T follicular helper cell (primary cell): ENCODE measurements at places on chromosomes 1 and 21.
A peak's percentile ranks its signal among the peaks of the same experiment; 100 is the strongest.

GRCh38 chr1:27602462-27603308 is 1.3 kb downstream of the AHDC1 start:
- peak; percentile 33 for DNase-seq

DNA sequence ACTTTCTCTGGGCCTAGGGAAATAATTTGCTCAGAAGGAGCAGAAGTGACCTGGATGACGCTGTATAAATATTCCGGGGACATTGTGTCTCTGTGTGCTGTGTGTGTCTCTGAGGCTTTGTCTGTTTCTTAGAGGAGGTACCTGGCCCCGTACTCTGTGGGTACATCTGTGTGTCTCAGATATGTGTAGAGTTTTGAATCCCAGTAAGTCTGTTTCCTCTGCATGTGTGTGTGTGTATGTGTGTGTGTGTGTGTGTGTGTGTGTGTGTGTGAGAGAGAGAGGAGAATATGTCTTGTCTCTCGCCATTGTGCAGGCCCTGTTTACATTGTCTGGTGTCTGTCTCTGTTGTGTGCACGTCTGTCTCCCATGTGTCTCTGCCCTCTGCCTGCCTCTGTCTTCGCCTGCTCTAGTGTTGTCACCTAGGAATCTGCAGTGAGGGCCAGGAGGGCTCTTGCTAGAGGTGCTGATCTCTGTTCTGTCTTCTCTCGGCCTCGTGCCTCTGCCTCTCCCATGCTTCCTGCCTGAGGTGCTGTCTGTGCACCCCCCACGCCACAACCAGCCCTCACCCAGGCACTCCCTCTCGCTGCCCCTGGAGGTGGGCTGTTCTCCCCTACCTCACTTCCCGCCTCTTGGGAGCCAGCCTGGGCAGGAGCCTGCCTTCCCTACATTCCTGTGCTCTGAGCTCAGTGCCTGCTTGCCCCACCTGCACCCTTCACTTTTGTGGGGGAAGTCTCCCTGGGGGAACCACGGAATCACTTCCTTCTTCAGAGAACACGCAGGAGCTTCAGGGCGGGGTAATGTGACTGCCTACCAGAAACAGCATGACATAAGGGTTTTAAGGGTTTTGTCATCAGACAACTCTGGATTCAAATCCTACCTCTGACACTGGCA is 5.9 kb downstream of the MAP7D1 start:
- DNase-seq = peak; percentile 34

GRCh38 chr1:226628612-226629155 is 80.1 kb downstream of the STUM start:
- DNase-seq = no peak

DNA sequence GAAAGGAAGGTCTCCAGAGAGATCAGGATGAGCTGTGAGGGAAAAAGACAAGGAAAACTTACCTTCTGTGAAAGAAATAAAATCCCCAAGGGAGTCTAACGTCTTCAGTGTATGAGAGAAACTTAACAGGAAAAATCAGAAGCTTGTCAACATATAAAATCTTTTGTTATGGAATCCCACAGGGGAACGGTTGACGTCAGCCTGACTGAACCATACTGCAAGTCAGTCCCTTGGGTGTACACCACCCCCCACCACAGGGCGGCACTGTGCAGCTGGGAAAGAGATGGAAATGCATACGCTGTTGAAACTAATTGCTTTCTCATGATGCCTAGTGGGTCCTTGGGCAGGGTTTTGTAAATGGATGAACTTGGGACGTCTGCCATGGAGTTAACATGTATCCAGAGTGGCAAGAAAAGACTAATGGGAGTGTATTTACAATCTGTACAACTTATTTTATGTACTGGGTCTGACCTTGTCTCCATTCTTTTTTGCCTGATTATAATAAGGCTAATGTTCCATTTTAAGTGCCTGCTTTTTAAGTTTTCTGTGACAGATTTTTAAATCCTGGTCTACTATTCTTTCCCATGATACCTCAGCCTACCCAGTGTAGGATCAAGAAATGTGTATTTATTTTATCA is 22.7 kb downstream of the UTP25 start:
- no peak for DNase-seq

- DNase-seq = no peak
Observed at GRCh38 chr1:247797518-247797917, 26.4 kb downstream of the OR14A16 start.

- no peak for DNase-seq
Observed at GRCh38 chr1:20265250-20265649, 25.4 kb upstream of the VWA5B1 start.

DNA sequence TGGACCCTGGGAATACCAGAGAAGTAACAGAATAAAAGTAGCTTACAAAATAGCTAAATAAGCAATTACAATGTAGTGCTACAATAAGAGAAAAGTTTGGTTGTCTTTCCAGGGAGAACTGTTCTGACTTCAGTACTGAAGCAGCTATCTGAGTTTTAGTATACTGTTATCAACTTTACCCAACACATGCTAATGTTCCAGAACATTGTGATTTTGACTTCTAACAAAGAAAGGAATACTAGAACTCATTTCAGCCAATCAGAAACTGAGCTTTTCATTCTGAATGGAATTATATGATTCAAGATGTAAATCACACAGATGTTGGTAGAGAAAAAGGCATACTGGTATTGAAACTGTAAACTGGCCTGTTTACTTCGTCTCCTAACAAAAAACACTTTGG is at the start of gene C1orf105:
C1orf105 (plus strand) TSS at position 301 of the 400 bp plus-strand sequence. CDS start 201 bp downstream, outside the sequence.
- no peak for DNase-seq

- no peak for DNase-seq
Observed at GRCh38 chr21:36661511-36662309, 37.2 kb upstream of the SIM2 start.

GRCh38 chr1:156194300-156194652 is 372 bp downstream of the SLC25A44 start:
- DNase-seq = no peak

GRCh38 chr1:209879539-209879938 is 51.8 kb downstream of the UTP25 start:
- DNase-seq = no peak

GRCh38 chr1:205279986-205280385 is 41.6 kb downstream of the NUAK2 start:
- DNase-seq = no peak

DNA sequence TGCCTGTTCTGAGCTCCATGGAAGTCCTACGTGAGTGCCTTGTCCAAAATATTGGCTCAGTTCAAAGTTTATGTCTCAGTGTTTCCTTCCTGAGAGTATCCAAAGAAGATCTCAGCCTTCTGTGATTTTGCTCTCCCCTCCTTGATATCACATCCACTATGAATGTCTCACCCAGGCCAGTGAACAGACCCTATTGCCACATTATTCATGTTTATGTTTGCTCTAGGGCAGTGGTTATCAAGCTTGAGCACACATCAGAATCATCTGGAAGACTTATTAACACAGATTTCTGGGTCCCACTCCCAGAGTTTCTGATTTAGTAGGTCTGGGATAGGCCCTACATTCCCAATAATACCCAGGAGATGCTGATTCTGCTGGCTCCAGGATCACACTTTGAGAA is 145.0 kb upstream of the FGGY start:
- DNase-seq = no peak

DNA sequence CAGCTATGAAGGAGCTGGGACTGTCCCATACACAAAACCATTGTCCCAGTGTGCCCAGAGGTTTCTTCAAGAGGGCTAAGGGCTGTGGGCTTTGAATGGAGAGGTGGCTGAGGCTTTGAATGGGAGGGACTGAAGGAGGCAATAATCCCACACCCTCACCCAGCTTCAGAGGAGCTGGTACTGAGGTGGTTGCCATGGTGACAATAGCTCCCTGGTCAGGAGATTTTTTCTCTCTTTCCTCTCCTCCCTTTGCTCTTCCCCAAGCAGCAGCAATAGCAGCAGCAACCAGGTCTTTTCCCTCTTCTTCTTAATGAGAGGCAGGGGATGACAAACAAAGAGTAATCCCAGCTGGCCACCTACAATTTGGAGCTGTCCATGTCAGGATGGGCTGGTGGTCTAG is 1.6 kb downstream of the HPCAL4 start:
- no peak for DNase-seq

DNA sequence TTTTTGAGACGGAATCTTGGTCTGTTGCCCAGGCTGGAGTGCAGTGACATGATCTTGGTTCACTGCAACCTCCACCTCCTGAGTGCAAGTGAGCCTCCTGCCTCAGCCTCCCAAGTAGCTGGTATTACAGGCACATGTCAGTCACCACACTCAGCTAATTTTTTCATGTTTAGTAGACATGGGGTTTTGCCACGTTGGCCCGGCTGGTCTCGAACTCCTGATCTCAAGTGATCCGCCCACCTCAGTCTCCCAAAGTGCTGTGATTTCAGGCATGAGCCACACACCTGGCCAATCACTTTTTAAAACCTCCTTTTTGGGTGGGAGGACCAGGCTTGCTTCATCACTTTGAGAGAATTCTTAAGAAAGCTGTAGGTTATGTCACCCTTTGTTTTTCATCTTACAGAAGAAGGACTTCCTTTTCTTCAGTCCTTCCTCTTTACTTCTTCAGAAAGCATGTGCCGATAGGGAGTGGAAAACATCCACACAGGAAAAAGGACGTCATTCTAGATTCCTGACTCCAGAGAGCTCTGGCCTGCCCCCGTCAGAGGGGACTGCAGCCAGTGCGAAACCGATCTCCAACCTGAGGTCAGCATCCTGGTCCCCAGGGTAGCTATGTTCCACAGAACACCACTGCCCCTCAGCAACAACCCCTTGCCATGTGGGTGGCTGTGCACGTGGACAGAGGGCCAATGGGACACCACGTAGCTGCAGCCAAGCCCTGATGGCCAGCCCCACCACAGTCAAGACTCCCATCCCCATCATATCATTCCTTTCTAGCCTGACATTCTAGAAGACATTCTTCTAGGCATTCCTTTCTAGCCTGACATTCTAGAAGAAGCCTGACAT is 21.9 kb downstream of the NCF2 start:
- no peak for DNase-seq

- DNase-seq = no peak
Observed at GRCh38 chr1:230098723-230099122, 31.7 kb downstream of the GALNT2 start.

DNA sequence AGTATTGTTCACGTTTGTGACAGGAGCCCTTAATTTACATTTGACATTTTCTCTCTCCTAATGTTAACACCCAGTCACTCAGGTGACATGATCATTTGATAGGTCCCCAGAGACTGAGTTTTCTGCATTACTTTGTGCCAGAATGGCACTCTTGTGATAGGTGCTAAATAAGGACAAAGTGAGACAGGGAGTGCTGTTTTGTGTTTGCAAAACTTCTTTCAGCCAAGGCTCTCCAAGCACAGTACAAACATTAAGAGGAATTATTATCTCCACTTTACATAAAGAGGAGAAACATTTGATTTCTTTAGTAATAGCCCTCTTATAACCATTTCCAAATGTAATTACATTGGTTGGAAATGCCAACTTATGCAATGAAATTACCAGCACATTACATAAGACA is 355.2 kb downstream of the NTNG1 start:
- DNase-seq = no peak

- DNase-seq = no peak
Observed at GRCh38 chr1:54001591-54001990, 16.4 kb downstream of the LDLRAD1 start.

DNA sequence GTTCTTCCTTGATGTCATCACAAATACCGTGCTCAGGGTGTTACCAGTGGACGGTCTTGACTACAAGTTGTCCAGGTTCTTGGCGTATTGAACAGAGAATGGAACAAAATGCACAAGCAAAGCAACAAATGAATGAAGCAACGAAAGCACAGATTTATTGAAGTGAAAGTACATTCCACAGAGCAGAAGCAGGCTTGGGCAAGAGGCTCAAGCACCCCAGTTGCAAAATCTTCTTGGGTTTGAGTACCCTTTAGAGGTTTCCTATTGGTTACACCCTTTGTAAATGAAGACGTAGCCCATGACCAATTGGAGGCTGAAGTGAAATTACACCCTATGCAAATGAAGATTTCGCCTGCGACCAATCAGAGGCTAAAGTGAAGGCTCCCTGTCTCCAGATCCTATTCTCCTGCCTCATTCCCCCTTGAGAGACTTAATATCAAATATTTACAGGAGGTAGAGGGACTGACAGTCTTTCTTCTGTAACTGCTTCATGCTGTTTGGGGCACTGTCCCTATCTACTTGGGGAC is 38.3 kb downstream of the YY1AP1 start:
- DNase-seq = no peak

DNA sequence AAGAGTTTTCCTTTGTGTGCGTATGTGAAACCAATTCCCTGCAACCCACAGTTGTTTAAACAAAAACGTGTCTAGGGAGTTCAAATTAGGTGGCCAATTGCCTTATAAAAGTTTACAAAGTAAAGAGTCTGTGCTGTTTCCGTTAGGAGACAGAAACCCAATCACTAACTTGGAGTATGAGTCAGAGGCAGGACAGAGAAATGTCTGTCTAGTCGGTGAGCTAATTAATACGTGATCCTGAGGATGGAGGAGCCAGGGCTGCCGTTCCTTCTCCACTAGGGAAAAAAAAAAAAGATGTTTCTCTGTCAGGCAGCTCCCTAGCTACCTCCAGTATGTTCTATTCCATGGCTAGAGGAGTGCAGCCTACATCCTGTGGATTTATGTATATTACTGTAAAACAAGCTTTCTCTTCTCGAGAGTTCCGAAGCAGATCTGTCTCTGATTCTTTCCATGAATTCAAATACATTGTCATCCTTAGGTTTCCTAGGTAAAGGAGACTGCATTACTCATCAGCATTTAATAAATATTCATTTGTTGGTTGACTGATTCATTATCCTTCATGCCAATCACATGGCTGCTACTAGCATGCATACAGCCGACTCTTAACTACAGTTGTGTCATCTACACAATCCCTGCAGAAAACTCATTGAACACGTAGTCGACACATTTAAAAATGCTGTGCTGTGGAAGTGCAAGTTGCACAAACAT is 430.6 kb downstream of the KIF26B start:
- DNase-seq = no peak

GRCh38 chr1:164061528-164061927 is 497.5 kb upstream of the PBX1 start:
- DNase-seq = no peak

GRCh38 chr1:10967090-10967489 is 45.4 kb upstream of the TARDBP start:
- no peak for DNase-seq

DNA sequence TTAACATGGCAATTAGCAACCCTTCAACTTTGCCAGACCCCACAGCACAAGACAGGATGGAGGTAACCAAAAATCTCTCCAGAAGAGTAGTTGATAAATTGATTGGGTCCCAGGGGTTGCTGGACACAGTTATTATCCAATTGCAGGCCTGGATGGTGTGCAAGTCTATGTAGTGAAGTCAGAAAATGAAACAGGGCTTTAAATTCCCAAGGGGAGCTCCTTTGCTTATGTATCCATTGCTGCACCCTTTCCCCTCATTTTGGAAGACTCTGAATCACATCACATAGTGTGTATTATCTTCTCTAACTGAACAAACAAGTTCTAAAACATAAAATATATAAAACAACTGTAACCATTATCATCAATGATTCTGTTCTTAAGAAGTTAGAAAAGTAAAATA is 550.2 kb downstream of the LMO4 start:
- no peak for DNase-seq
